ENCODE measurements at places on chromosomes 16 and 17.

DNA sequence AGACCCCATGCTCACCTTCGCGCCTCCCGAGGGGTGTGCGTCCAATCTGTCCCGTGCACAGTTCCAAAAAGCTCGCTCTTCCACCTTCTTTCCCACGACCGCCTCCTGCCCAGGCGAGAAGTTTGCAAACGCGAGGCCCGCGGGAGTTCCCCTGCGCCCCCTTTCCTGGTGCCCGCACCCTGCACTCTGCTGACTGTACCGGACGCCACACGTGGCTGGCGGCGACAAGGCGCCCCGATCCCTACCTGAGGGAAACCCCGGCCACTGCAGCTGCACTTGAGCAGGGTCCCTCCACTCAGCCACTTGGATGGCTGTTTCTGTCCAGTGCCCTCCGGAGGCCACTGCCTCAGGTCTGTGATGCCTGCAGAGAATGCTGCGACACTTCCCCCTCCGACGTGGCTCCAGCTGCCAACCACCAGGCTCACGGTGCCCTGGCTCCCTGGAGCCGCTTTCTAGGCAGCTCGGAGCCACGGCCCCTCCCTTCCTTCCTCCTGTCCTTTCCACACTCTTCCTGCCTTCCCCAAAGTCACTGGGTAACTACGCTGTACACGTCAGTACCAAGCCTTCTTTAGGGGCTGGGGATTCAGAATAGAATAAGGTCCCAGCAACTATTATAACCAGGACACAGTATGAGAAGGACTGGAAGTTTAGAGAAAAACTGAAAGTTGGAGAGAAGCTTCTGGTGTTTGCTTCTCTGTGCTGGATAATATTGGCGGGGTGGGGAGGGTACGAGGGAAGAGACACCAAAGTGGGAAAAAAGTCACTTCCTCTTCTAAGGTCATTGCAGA lies at the start of gene MLKL:
TSS of gene MLKL (minus strand) at position 425 of the 788 bp plus-strand sequence. CDS start 5,105 bp downstream, outside the sequence.
- DNase-seq = no peak

GRCh38 chr17:4247971-4248388 lies 15.8 kb downstream of the ANKFY1 start:
- peak; percentile 59 for DNase-seq

DNA sequence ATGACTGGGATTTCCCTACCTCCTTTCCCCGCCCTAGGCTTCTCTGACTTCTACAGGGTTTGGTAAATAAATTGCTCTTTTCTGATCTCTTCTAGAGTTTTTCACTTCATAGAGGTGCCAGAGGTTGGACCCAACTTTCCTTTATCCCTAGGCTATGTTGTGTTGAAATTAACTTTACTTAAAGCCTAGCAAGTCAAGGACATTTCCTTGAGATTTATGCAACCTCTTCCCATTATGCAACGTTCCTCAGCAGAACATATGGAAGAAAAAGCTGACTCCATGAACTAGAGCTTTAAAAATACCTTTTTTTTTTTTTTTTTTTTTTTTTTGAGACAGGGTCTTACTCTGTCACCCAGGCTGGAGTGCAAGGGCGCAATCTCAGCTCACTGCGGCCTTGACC lies 15.5 kb downstream of the MPO start:
- DNase-seq = no peak

DNA sequence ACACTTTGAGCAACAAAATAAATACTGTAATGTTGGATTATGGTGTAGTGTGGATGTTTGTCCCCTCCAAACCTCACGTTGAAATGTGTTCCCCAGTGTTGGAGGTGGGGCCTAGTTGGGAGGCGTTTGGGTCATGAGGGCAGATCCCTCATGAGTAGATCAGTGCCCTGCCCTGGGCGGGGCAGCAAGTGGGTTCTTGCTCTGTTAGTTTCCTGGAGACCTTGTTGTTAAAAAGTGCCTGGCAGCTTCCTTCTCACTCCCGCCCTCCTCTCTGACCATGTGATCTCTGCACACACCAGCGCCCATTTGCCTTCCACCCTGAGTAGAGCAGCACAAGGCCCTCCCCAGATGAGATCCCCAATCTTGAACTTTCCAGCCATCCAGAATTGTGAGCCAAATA lies 67.7 kb downstream of the MPRIP start:
- DNase-seq = no peak

Data from NCI-H187 (cell line).